Posterior vena cava (tissue), 2 donors: ENCODE measurements at places on chromosomes 16 and 17.

GRCh38 chr17:59369031-59369975, 37.8 kb downstream of the YPEL2 start:
- no peak for DNase-seq

GRCh38 chr16:4537376-4538343, 913 bp downstream of the CDIP1 start:
- DNase-seq = no peak

- peak; percentile 92 for DNase-seq
These were observed 20.0 kb downstream of the ST6GALNAC1 start for GRCh38 chr17:76623271-76624146.

GRCh38 chr17:62791767-62792446, 16.2 kb downstream of the MARCHF10 start:
- no peak for DNase-seq

- no peak for DNase-seq
These were observed 2064.6 kb downstream of the TP53TG3F start for GRCh38 chr16:35523991-35524390.

DNA sequence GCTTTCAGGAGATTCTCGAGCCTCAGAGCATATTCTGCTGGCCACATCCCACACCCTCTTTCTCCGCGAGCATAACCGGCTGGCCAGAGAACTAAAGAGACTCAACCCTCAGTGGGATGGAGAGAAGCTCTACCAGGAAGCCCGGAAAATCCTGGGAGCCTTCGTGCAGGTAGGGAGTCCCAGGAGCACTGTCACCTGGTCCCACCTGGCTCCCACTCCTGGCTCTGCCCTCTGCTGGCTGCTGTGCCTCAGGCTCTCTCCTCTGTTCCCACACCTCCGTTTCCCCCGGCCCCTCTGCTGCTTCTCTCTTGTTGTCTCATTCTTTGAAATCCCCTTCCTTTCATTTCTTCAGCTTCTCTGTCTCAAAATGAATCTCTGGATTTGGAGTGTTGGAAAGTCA, 16.4 kb downstream of the LPO start:
- DNase-seq = no peak

GRCh38 chr16:20930365-20930690, 29.8 kb downstream of the LYRM1 start:
- DNase-seq = no peak

GRCh38 chr17:70318051-70318450, 148.7 kb downstream of the KCNJ2 start:
- no peak for DNase-seq

DNA sequence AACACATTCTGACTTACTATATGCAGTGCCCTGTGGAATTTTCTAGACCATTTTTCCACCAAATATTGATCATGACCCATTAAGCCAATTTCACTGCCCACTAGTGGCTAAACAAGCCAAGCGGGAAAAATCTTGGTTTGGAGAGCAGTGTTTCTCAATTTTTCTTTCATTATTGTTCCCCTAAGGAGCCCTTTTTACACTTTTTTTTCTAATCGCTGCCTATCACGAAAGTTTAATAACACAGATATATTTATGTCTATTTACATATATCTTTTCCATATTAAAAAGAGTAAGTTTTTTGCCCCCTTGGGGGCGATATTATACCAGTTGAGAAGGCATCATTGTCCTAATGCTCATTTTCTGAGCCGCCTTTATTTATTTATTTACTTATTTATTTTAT, 10.8 kb upstream of the TLCD3B start:
- DNase-seq = no peak

GRCh38 chr17:4753392-4753791, 13.7 kb upstream of the CXCL16 start:
- no peak for DNase-seq

- DNase-seq = peak; percentile 83
These were observed 636 bp upstream of the ERN1 start for GRCh38 chr17:64130559-64131001.

- DNase-seq = no peak
These were observed 2.3 kb downstream of the TMEM186 start for GRCh38 chr16:8795091-8795490.

DNA sequence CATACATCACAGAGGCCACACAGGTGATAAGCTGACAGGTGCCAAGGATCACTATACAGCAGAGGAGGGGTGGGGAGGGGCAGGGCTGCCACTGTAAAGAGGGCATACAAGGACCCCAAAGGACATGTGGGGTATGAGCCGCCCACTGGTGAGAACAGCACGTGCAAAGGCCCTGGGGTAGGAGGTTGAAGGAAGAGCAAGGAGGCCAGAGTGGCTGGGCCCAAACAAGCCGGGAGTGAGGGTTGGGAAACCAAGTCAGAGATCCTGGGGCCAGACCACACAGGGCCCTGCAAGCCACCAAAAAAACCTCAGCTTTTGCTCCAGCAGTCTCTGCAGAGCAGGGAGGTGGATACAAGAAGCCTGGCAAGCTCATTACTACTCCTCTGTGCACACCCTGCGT, 6.5 kb downstream of the NATD1 start:
- DNase-seq = no peak

DNA sequence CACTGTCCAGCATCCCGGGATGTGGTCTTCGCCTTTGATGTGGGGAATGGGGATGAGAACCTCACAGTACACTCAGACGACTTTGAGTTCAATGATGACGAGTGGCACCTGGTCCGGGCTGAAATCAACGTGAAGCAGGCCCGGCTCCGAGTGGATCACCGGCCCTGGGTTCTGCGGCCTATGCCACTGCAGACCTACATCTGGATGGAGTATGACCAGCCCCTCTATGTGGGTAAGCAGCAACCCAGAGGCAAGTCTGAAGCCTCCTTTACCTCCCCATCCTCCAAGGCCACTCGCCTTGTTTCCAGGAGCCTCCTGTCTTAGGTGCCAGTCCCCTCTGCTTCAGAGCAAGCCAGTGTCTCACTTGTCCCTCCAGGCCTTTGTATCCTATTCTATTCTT, 10.2 kb downstream of the CNTNAP1 start:
- no peak for DNase-seq

DNA sequence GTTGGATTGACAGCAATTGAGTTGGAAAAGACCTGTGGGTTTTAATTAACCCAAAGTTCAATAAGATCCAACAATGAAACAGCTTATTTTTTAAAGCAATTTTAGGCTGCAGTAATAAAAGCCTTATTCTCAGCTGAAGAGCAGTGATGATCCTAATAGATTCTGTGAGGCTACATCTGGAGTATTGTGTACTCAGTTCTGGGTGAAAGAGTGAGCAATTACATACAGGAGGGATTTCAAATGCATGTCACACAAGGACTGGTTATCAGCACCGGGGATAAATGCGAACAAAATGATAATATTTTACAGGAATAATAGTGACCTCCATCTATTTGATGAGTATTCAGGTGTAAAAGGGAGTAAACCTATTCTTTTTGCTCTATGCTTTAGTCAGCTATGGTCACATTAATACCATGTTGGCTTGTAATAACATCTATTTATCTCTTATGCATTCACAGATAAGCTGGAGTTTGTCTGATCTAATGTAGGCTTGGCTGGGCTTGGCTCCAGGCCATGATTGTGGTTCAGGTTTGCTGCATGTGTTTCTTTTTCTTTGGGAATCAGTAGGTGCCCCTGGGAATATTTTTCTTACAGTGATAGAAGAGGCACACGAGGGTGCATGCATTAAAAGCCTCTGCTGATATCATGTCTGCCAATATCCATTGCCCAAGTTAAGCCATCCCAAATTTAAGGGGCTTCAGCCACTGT, 22.2 kb upstream of the TOX3 start:
- DNase-seq = no peak

- DNase-seq = no peak
These were observed 8.0 kb downstream of the CDK5R1 start for GRCh38 chr17:32494621-32495358.

GRCh38 chr17:45287526-45288500, 25.9 kb upstream of the SPATA32 start:
- no peak for DNase-seq

GRCh38 chr16:57284209-57284951, at the start of gene PLLP:
PLLP (minus strand) TSS chr16:57284672; CDS start chr16:57284540, 132 bp downstream.
- DNase-seq = no peak

DNA sequence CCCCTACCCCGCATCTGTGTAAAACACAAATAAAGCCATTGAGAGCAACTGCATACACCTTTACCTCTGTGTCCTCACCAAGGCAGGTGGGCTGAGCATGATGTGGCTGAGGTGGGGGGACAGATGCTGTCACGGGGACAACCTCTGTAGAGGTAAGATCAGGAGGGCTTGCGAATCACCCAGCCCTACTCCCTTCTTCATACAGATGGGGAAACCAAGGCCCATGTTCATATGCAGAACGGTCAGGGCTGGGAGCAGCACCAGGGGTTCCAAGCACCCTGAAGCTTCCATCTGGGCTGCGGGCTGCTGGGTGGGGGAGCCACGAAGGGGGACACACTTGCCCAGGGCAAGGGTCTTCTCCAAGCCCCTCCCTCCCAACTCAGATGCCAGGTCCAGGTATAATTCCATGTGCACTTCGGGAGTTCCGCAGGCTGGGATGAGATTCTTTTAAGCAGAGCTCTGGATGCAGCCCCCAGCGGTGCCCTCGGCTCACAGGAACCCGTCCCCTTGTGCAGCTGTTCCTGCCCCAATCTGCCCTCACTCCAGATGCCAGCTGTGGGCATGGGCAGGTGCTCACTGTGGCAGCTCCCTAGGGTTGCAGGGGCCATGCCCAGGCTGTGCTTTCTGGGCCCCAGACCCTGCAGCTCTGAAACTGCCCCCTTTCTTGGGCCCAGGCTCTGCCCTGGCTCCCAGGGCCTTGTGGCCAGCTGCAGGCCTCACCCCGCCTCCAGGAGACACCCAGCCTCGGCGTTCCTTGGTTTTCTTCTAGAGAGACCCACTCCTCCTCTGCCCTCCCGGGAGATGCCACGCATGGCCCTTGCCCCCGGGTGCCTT, 9.6 kb downstream of the CTRB1 start:
- no peak for DNase-seq

GRCh38 chr17:73343168-73343634, 31.4 kb upstream of the CDC42EP4 start:
- peak; percentile 87 for DNase-seq

- DNase-seq = no peak
These were observed 29.2 kb downstream of the TTLL6 start for GRCh38 chr17:48787828-48788227.

GRCh38 chr17:81456798-81457197, 55.8 kb downstream of the ACTG1 start:
- DNase-seq = no peak

DNA sequence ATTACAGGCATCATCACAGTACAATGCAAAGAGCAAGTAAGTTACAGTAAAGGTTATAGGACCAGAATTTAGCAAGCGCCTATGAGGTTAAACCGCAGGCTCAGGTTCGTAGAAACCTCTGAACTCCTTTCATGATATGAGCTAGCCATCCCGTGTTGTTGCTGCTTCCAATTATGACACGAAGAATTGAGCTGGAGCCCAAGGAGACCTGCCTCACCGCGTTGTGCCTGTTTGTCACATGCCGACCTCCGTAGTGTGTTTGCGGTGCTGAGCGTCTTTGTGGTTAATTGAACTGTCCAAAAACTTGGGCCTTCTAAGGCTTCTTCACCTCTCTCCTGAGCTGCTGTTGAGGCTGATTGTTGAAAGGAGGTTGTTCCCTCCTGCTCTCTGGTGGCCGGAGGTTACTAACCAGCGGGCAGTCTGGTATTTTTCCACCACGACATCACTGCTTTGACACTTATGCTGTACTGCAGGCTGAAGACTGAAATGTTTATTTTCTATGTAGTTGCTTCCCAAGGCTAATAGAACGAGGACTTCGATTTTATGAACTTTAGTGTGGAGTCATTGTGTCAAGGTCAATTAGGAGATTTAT, 67.5 kb downstream of the SEC14L1 start:
- no peak for DNase-seq

DNA sequence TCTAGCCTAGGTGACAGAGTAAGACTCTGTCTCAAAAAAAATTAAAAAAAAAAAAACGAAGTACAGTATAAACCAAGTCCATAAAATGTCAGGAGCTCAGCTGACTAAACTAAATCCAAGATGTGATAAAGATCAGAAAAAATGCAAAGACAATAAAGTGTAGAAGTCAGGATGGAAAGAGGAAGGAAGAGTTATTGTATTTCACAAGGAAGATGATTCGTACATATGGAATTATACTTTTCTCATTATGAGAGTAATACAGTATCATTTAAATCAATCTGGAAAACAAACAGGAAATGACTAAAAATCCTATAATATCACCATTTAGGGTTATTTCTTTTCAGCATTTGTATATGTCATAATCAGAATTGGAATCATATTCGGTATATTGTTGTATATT, 11.4 kb upstream of the APOH start:
- DNase-seq = no peak

DNA sequence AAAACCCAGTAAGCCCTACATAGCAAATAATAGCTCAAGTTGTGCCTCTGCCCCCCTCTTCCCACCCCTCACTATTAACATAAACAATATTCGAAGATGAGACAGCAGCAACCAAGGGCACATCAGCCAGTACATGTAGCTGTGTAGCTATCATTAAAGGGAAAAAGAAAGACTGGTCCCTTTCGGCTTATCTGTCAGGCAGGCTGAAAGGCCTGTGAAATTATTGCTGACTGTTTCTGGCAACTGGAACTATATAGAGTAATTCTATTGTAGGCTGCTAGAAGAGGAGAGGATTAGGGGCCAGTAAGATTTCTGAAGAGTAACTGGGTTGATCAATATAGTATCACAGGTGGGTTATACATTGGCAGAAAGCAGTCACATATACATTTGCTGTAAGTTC, 36.5 kb upstream of the RASL10B start:
- DNase-seq = no peak

DNA sequence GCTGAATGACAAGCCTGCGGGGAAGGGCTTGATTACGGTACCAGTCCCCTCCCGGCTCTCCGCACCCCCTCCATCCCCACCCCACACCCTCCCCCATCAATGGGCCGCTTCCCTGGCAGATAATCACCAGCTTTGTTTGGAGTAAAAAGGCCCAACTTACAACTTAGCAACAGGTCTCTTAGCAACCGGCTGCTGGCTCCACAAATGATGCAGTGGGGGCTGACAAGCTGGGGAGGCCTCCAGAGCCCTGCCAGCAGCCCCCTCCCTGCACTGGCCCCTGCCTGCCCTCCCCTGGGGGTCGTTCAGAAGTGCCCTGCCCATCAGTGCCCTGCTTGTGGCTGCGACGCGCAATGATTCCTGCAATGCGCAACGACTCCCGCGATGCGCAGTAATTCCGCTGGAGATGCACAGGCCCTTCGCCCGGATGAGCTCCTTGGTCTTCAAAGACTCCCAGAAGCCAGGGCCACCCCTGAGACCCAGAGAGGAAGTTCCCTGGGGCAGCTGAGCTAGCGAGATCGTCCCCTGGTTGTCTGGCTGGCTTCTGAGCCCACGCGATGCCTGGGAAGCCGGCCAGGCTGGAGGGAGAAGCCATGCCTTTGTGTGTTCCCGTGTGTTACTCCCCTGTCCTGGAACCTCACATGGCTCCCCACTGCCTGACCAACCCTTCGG, 23.3 kb downstream of the CPNE2 start:
- DNase-seq = peak; percentile 89

- peak; percentile 12 for DNase-seq
These were observed 156.0 kb downstream of the GSG1L start for GRCh38 chr16:27907457-27907972.
